ENCODE measurements at places on chromosomes 2 and 18.

- no peak for DNase-seq
Observed at GRCh38 chr2:62229082-62229605, 33.2 kb downstream of the B3GNT2 start.

DNA sequence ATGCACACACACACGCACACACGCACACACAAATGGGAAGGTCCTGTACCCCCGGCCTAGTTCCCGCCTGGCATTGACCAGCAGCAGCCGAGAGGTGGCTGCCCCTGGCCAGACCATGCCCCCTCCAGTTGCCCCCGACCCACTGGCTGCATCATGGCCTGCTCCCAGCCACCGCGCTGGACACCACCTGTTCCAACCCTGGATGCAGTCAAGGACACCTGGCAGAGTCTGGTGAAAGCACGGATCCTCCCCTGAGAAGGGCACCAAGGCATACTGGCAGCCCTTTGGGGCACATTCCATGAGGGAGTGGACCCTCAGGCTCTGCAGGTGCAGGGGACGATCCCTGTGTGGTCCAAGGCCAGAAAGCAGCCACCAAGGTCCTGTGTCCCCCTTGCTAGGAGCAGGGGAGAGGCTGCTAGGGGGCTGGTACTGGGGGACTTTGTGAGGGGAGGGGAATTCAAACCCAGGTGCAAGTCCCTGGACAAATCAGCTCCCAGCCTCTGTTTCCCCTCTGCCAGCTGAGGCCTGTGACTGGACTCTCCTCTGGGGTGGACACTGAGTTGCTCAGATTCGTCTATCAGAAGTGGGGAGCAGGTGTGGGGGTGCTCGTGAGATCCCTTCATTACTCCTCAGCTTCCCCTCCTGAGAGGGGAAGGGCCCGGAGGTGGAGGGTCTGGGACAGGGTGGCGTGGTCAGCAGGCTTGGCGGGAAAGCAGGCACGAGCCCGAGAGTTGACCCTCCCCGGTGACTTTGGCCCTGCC is 3.5 kb downstream of the ESPNL start:
- no peak for DNase-seq

DNA sequence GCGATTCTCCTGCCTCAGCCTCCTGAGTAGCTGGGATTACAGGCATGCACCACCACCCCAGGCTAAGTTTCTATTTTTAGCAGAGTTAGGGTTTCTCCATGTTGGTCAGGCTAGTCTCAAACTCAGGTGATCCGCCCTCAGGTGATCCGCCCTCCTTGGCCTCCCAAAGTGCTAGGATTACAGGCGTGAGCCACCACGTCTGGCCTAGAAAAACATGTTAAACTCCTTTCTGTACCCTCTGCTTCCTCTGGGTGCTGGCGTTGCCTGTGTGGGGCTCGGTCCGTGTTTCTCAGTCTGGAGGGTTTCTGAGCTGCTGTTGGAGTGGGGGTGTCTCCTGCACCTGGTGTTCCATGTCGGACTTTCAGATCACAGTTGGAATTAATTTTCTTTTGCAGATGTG is 17.9 kb downstream of the LDLRAD4 start:
- DNase-seq, result no peak

DNA sequence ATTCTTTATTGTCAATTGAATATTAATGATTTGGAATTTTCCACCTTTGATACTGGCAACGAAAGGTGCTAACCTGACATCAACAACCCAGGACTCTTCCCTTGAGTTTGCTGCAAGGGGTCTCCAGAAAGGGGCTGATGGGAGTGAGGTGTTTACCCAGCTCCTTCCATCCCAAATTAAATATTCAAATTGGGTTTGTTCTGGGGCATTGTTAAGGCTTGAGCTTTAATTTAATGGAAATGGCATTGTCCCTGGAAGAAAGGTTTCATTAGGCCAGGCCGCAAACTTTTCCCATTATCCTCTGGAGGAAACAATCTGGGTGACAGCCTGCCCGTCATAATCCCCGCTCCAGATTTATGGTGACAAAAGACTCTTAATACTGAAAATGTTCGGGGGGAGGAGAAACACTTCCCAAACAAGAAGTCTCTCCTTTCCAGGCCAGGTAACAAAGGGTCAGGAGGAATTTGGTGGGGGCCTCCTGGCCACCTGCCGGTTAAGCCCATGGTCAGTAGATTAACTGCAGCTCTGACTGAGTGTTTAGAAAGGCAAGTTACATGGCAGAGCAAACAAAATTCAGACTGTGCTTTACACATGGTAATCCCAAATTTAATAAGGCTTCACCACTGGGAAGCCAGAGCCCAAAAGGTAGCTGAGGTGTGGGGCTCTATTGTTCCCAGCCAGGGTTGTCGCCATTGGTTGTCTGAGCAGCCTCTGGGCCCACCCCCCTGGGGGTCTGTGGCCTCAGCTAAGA is 151.4 kb upstream of the SIX3 start:
- DNase-seq, result no peak

DNA sequence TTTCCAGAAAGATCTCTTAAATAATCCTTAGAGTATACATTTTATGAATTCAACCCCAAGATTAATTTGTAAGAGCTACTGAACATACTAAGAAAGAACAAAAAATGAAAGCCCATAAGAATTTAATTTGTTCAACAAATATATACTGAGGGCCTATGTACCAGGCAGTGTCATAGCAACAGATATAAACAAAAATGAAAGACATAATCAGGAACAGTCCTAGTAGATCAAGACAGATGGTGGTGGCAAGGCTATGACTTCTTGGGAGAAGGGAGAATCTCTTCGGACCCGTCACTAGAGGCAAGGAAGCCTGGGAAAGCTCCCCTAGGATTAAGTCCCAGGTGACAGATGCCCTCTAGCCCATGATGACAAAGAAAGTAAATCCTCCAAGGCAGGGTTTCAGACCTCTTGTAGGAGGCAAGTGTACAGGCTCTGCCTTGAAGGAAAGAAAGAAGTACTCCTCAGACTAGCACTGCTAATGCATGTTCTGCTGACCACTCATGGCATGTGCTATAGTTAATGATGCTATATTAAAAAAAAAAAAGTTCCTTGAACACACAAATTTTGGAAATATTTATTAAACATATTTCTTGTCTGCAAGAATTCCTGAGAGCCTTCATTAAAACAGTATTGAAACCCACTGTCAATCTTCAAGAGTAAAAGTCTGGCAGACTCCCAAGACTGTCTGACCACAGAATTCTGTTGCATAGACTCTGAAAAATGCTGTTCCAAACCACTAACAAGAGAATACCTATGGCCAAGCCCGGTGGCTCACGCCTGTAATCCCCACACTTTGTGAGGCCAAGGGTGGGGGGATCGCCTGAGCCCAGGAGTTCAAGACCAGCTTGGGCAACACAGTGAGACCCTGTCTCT is 31.5 kb downstream of the NOL10 start:
- DNase-seq, result peak; percentile 82

DNA sequence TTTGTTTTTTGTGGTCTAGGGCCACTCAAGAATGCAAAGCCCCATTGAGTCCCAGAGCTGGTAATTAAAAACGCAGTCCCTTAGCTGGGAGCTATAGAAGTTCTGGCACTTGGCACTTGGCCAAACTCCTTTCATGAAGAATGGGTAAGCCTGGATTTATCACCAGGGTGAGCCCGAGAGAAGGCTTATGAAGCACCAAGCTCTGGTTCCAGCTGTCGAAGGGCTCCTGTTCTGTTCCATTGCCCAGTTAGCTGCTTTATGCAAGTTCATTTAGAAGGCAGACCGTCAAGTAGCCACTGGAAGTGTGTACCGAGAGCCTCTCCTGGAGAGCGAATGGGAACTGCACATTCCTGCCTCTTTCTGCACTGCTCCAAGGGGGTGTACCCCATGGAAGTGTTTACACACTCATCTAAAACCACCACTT is 14.2 kb downstream of the ECEL1 start:
- DNase-seq, result peak; percentile 49

DNA sequence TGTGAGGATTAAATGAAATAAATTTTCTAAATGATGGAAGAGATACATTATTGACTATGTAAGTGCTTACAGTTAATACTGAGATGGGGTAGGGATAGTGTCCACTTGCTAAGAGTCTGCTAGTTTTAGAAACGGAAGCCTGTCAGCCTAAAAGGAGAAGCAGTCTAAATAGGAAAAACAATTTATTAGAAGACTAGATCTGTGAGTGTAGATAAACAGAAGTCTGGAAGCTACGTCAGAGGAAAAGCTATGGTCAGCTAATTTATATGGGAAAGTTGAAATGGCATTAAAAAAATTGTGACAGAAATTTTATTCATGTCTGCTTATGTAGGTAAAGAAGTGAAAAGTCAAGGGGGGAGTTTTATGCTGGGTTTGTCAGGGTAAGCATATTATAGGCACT is 1338.4 kb upstream of the CHAC2 start:
- no peak for DNase-seq

DNA sequence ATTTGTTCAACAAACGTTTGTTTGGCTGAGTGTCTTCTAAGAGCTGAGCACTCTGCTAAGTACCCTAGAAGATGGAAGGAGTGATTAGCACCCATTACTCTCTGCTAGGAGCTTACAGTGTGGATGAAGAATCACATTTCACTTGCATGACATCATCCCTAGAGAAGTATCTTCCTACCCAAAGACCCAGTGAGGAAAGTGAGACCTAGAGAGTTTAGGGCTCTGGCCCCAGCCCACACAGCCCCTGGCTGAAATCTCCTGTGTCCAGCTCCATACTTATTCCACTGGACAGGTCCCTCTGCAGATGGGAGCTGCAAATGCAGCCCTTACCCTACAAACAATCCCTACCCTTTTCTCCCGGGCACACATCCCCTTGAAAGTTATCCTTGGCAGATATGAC is 26.8 kb upstream of the EPAS1 start:
- no peak for DNase-seq

GRCh38 chr2:133885847-133886246 is 317.6 kb upstream of the NCKAP5 start:
- peak; percentile 39 for DNase-seq

- no peak for DNase-seq
Observed at GRCh38 chr2:224412141-224413015, 10.5 kb upstream of the FAM124B start.

DNA sequence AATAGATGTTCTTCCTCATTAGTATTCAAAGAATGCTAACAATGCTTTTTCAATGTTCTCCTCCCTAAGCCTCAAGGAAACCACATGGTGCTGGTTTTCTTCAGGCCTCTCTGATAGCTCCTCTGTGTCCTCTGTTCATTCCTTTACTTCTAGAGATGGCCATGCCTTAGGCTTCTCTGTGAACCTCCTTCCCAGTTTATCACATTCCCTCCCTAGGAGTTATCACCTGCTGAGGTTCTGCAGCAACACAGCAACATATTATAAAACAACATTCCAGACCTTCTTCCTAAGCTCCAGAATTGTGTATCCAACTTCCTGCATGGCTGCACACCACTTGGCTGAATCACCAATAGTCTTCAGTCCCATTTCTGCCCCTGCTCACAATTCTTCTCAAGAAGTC is 325.5 kb downstream of the IRS1 start:
- DNase-seq, result no peak

DNA sequence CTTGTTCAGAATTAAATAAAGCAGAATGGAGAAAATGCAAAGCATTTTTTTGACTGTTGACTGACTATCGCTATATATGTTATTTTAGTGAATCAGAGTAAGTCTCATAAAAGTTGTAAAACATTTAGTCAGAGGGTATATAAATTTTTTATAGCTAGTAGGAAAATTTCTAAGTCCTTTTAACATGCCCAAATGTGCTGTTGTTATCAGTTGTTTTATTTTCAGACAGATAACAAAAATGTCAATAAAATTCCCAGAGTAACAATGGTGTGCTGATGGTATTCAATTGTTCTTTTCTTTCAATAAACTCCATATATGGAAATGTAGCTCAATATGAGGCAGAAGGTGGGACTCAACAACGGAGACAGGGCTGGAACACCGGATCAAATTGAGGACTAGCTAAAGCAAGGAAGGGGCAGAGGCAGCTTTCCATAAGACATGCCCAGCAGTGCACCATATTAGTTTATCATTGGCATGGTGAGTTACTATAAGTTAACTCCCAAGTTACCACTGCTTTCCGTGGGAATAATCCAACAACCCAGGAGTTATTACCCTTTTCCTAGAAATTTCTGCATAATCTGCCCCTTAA is 26.6 kb downstream of the GULP1 start:
- DNase-seq, result no peak

GRCh38 chr2:30509716-30510115 is 62.7 kb downstream of the LCLAT1 start:
- DNase-seq, result no peak

- DNase-seq, result peak; percentile 9
Observed at GRCh38 chr2:127358044-127358443, 29.7 kb downstream of the MAP3K2 start.

DNA sequence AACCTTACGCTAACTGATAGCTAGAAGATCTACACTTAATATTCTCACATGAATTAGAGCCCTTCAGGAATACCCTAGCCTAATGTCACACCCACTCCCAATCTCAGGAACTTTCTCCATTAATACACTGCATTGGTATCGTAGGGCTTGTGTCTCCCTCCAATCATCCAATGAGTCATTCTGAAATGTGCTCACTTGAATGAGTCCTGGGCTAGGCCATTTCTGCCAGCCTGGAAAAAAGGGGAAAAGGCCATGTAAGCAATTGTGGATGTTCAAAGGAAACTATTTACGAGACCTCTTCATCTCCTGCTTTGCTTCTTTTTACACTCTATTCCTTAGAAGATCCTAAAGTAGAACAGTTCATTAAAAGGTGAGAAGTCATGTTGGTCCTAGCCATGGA is 18.8 kb downstream of the ZEB2 start:
- DNase-seq, result no peak

- no peak for DNase-seq
Observed at GRCh38 chr18:36141576-36141975, 11.9 kb downstream of the ELP2 start.

DNA sequence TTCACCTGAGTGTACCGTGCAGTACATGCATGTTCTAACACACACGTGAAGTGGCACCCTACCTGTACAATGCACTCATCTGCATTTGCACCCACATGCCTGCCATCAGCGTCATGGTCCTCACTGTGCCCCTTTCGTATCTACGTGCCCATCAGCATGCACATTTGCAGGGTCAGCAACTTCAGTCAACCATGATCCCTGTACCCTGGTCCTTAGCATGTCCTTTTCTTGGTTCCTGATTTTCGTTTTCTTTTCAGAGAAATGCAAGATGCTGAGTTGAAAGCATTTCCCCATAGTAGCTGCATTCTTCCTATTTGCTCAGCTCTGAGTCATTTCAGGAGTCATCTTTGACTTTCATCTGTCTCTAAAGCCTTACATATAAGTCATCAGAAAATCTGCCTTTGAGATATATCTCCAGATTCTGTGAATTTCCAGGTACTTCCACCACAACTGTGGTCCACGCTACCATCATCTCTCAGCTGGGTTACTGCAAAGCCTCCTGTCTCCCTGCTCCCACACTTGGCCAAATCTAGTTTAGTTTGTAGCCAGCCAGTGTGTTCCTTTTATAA is 14.7 kb upstream of the PUM2 start:
- peak; percentile 53 for DNase-seq

- DNase-seq, result peak; percentile 49
Observed at GRCh38 chr2:16665748-16666448, at the start of gene CYRIA. Gene CYRIA (minus strand): TSS chr2:16665834. CDS start chr2:16588119, 77,715 bp downstream.

GRCh38 chr2:9170458-9171130 is 36.0 kb upstream of the ASAP2 start:
- DNase-seq, result no peak

All from MCF 10A (cell line).